ENCODE measurements at places on chromosomes 3 and 15.
A peak's percentile ranks its signal among the peaks of the same experiment; 100 is the strongest.

GRCh38 chr15:67335534-67336222, 81.1 kb downstream of the IQCH start:
- DNase-seq = no peak

DNA sequence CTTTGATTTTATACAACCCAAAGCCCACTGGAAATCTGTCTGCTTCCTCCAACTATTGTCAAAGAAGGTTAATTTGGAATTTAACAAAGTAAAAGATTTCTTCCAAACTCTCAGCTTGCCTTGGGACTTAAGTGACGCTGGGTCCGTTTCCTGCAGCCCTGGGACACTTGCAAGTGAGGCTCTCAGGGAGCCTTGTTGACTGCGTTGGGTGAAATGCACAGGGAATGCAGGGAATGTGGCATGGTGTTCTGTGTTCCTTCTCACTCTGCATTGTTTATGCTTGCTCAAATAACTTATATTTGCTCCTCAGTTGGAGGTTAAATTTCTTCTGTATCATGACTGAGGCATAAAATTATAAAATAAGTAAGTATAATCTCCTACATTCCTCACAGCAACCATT, 60.9 kb upstream of the TJP1 start:
- no peak for DNase-seq

DNA sequence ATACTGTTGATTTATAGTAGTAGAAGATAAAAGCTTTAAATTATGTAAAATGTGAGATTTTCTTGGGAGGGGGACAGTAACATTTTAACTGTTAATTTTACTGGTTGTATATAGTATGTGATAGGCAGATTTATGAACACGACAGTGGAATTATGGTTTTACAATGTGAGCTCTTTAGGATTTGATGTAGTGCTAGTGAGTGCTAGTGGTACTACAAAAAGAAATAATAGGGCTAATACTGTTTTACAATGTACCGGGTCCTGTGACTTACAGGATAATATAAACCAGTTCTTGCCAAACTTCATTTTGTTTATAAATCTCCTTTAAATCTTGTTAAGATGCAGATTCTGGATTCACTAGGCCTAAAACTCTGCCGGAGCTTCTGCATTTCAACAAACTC, 165.7 kb downstream of the TCF12 start:
- no peak for DNase-seq

GRCh38 chr15:90211009-90211408, 9.9 kb downstream of the SEMA4B start:
- DNase-seq = no peak

- no peak for DNase-seq
These were observed 393.3 kb downstream of the EDEM1 start for GRCh38 chr3:5580826-5581225.

GRCh38 chr3:50357481-50357880, 1.8 kb downstream of the TMEM115 start:
- no peak for DNase-seq

DNA sequence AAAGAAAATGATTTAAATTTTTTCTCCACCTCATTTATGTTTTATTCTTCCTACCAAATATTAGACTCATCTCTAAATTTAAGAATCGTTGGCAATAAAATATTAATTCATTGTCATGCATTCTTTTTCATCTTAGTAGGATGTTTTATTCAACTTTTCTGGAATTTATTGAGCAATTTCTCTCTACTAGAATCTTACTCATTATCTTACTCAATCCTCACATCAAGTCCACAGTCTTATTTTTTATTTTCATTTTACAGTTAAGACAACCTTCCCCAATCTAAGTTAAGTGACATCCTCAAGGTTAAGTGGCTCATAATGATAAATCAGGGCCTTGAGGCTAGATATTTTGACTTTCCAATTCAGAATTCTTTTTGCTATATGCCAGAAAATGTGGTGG, 15.9 kb upstream of the ALDH1A2 start:
- DNase-seq = no peak

DNA sequence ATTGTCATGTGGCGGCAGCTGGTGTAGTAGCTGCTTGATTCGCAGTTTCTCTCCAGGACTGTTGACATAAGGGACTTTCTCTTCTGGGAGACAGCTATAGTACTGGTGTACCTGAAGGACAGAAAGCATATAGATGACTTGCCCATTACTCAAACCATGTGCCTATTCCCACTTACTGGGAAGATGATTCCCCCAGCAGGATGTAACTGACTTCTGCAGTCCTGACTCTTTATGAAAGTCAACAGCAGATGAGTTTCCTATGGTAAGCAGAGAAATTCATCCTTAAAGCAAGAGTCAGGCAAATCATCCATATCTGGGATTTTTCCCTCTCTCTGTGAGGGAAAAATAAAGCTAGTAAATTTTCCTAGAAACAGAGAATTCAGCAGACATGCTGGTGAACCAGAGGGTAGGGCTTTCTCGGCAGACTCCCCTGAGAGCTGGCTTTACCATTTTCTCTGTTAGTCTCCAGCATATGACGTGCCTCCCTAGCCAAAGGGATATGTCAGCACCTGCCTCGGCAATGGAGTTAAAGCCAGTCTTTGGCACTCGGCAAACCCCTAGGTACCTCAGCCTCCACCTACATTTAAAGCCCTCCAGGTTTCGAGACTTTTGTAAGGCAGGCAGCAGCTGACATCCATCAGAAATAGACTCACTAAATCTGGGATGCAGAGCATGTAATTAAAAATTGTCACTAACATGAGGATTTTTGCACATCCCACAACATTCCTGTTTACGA, 62.1 kb downstream of the PRICKLE2 start:
- DNase-seq = no peak

- no peak for DNase-seq
These were observed 375.0 kb downstream of the MECOM start for GRCh38 chr3:169288553-169288952.

GRCh38 chr3:32584660-32585059, 14.0 kb upstream of the DYNC1LI1 start:
- peak; percentile 41 for DNase-seq

GRCh38 chr15:57306944-57307411, 69.3 kb upstream of the CGNL1 start:
- no peak for DNase-seq

DNA sequence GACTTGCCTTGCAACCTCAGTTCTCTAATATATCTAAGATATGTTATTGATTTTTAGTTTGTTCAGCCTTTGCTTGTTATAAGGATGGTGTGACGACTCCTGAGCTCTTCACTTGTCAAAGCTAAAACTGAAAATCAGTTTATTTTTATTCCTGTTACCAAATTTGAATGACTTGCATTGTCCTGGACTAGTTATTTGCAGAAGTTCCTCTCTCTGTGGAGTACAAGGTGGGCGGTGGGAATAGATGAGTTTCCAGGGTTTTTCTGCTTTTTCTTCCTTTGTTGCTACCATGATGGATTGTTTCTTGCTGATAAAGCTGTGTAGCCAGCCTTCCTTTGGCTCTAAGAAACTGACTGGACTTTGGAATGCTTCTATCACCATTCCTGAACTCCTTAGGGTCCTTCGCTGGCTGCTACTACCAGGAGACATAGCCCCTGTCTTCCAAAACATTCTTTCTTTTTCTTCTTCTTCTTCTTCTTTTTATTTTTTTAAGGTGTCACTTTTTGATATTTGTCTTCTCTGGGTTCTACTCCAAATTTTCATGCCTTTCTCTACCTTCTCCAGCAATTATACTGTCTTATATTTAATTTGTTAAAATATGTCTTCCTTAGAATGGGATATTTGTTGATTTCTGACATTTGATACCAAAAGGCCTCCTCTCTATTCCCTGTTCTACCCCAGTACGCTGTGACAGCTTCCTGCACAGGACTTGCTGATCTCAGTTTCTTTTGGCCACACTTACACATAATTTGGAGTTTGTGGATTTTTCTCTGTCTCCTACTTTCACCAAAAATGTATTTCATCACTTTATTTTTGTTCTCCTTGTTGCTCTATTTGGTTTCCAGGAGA, 145.1 kb upstream of the THRB start:
- no peak for DNase-seq

DNA sequence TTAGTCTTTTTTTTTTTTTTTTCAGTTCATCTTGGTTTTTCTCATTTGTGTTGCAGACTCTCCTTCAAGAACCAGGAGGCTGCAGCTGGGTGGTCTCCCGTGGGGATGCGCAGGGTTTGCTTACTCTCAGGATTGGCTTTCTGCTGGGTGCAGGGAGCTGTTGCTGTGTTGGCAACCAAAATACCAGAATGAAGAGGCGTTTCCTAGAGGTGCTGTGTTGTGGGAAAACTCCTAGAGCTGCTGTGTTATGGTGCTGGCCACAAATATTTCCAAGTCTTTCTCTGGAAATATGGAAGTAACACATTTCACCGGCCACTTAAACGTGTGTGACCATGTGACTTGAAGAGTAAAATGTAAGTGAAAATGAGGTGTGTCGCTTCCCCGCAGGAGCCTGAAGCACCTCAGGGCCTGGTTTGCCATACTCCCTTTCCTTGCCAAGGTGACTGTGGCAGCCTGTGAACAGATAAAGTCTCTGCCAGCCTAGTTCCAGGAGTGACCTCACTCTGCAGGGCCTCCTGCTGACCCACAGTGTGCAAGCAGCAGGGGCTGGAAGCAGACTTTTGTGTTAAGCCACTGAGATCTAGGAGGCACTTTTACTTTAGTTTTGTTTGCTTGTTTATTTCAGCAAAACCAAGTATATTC, 258.9 kb downstream of the ADAMTS17 start:
- DNase-seq = peak; percentile 34

DNA sequence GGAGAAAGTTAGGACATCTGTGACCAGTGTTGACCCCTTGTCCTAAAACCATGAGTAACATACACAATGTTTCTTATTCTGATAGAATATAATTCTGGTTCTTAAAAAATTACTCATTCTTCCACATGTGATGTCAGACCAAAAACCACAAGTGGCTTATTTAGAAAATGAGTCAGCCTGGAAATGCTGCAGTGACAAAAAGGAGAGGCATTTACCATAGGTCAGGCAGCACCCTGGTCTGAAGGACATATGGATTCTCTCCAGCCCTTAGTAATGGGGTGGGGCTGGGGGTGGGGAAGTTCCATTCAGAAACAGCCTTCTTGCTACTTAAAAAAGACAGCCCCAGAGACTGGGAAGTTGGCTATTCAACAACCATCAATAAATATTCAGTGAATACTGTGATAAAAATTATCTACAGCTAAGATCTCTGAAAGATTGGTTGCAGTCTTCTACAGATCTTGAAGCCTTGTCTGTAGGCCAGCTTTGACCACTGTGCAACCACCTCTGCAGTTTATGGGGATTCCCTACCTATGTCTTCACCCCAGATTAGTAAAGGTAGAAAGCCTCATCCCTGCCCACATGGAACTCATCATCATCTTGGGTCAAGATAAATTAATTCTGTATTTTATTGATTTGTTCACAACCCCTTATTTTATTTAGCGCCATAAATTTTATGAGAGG, 34.9 kb upstream of the TIMP4 start:
- DNase-seq = no peak
